ENCODE measurements at places on chromosomes 13 and 19.

- DNase-seq: no peak
Measured at GRCh38 chr13:37833411-37833810, 36.2 kb downstream of the TRPC4 start.

GRCh38 chr19:50658441-50659317 lies 9.4 kb downstream of the C19orf81 start:
- DNase-seq: peak; percentile 32

DNA sequence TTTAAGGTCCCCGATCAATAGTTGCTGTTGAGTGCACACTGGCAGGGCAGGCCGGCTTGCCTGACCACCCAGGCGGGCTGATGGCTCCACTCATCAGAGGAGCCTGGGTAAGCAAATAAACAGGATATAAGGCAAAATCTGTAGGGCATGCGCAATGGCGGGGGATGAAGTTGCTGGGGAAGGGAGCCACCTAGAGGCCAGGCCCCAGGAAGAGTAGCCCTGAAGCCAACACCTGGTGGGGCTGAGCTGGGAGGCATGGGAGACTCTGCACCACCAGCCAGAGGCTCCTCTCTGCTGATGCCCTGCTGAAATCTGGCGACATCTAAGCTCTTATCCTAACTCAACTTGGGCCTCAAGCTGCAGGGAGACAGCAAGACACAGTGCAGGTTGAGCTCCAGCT lies 324.3 kb downstream of the ZNF536 start:
- no peak for DNase-seq

- DNase-seq: no peak
Measured at GRCh38 chr13:20181188-20181587, 11.6 kb downstream of the GJB2 start.
